Activated CD8-positive, alpha-beta memory T cell treated with anti-CD3 and anti-CD28 coated beads, Interleukin-2, amount 10 ng/mL, durations not matched to agents 7 days and 5 days (primary cell): ENCODE measurements at places on chromosomes 12 and 14.

DNA sequence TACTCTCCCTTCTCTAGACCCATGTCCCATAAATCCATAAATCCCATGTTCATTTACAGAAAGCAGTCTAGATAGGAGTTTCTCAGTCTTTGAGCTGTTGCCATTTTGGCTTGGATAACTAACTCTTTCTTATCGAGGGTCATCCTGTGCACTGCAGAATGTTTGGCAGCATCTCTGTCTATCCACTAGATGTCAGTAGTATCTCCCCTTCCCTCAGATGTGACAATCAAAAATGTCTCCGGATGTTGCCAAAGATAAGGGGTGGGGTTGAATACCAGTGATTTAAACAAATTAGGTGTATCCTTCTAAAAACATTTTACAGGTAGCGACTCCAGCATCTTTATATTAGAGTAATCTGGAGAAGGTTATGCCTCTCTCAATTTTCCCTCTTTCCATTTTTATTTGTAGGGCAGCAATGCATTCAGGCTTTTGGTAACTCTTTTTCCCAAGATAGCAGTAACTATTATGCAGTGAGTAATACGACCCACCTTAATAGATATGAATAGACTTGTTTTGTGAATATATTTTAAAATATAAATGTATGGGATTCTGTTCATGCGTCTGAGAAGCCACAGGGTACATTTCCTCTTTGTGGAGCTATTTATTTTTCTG is 100.7 kb downstream of the LRRK2 start:
- H3K4me3 ChIP-seq, result no peak overlapping the region
- no peaks in the 10 kb centered on the region for H3K27me3 ChIP-seq
- no peaks in the 10 kb centered on the region for H3K4me1 ChIP-seq
- no peak overlapping the region for H3K27ac ChIP-seq

DNA sequence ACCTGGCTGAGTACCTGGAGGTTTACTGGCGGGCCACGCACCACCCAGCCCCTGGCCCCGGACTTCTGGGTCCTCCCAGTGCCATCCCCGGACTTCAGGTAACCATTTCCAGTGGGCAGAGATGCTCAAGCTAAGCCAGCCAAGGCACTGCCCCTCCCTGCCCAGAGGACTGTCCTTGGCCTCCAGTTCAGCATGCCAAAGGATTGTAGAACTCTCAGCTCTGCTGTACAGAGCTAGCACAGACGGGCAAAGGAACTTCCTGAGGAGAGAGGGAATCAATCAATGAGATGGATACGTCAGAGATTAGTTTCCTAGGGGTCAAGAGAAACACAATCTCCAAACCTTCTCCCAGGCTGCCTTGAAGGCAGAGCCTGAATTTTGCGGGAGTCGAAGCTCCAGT is 8.7 kb downstream of the CACNB3 start:
- H3K27me3 ChIP-seq, result peaks cover 3% of the 10 kb centered on the region
- H3K27ac ChIP-seq, result no peak overlapping the region
- H3K4me3 ChIP-seq, result no peak overlapping the region
- DNase-seq, result no peak

GRCh38 chr14:36208690-36209278 is 32.3 kb upstream of the PTCSC3 start:
- H3K4me1 ChIP-seq, result no peaks in the 10 kb centered on the region
- no peak for DNase-seq
- H3K4me3 ChIP-seq, result no peak overlapping the region
- H3K36me3 ChIP-seq, result no peaks in the 10 kb centered on the region
- peaks cover 3% of the 10 kb centered on the region for H3K27me3 ChIP-seq

DNA sequence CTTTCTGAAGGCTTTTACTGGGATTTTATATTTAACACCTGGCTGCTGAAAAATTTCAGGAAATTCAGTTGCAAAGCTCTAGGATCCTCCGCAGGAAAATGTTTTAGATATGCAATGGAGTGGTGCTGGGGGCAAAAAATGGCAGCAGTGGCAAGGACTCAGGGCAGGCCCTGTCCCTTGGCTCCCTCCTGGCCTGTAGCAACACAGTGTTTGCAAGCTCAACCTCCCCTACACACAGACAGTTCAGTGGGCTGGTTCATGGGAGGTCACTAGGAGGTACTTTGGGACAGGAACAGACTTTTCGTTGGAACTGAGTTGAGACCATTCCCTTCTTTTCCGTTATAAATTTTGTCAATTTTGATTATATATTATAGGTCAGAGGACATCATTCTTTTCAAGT is 270.4 kb downstream of the ADAMTS20 start:
- no peaks in the 10 kb centered on the region for H3K36me3 ChIP-seq
- no peak overlapping the region for H3K4me3 ChIP-seq
- H3K27me3 ChIP-seq, result no peaks in the 10 kb centered on the region
- no peak overlapping the region for H3K27ac ChIP-seq
- DNase-seq, result no peak

DNA sequence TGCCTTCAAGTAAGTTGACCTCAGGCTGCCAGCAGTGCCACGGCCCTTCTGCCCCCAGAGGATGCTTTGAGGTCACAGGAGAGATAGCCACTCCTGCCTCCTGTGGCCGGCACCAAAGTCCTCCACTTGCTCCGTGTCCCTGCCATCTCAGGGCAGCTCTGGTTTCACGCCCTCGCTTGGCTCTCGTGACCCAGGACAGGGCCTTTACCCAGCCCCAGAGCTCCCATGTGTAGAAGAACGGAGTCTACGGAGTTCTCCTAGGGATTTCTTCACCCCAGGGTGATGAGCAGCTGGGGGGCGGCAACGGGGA is 178.1 kb downstream of the ADGRD1 start:
- DNase-seq, result no peak
- H3K27ac ChIP-seq, result no peak overlapping the region
- no peaks in the 10 kb centered on the region for H3K36me3 ChIP-seq
- no peaks in the 10 kb centered on the region for H3K27me3 ChIP-seq

DNA sequence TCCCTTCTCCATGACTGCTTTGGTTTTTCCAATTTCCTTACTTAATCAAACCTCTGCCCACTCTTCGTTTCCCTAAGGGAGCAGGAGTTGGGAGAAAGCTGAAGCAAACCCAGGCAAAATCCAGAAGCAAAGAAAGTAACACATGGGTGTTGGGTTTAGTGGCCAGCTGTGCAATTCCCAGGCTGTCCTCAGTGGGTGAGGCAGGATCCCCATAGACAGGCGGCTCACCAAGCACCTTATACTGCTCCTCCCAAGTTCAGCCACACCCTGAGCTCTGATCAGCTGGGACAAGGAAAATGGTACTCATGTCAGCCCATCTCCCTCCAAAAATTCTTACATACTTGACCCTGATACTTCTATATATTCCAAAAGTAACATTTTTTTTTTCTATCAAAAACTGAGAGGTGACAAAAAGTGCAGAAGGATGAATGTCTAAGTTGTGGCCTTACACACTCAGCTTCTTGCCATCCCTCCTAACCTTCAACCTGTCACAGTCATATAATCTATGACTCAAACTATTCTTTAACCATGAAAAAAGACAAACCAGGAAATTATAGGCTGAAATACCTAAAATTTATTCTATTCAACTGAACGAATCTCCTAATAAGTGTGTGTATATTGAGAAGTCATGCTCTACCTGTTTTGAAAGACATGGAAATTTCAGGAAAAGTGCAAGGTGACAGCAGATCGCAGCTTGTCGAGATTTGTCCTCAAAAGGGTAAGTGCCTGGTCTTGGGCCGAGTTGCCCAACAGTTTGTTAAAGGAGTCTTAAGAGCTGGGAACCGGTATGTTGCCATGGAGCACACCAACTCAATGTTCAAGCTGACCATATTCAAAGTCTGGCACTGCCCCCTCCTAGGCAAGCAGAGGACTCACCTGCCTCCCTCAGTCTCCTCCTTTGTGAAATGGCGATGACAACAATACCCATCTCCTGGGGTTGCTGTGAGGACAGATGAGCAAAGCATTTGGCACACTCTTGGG is 17.6 kb upstream of the ZFP36L1 start:
- no peak overlapping the region for H3K27ac ChIP-seq
- no peak overlapping the region for H3K4me3 ChIP-seq
- peaks cover 26% of the 10 kb centered on the region for H3K4me1 ChIP-seq

DNA sequence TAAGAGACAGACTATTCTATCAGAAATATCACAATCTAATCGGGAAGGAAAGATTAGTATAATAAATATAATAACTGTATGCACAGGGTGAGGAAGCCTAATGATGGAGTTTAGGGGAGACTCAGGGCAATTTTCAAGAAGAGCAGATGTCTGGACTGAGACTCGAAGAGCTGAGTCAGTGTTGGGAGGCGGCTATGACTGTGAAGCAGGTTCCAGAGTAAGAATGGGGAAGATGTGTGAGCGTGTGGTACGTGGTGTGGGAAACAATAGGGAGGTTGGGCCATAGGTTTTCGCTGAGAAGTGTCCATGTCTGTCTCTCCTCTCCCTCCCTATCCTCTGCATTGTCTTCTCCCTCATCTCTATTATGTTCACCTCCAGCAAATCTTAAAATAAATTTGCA is 85.6 kb downstream of the LMO3 start:
- H3K4me3 ChIP-seq, result no peak overlapping the region
- H3K27ac ChIP-seq, result no peak overlapping the region
- no peaks in the 10 kb centered on the region for H3K27me3 ChIP-seq
- DNase-seq, result no peak
- no peaks in the 10 kb centered on the region for H3K36me3 ChIP-seq

GRCh38 chr12:28767836-28768348 is 381.2 kb upstream of the FAR2 start:
- H3K27me3 ChIP-seq, result no peaks in the 10 kb centered on the region
- no peak overlapping the region for H3K4me3 ChIP-seq
- DNase-seq, result no peak

- H3K27me3 ChIP-seq, result peaks cover 2% of the 10 kb centered on the region
- no peaks in the 10 kb centered on the region for H3K36me3 ChIP-seq
- no peak overlapping the region for H3K4me3 ChIP-seq
- DNase-seq, result no peak
- H3K27ac ChIP-seq, result no peak overlapping the region
These were observed 48.5 kb downstream of the SAV1 start for GRCh38 chr14:50619569-50620141.

- H3K4me3 ChIP-seq, result no peak overlapping the region
- peaks cover 10% of the 10 kb centered on the region for H3K4me1 ChIP-seq
- no peak for DNase-seq
- peaks cover 16% of the 10 kb centered on the region for H3K36me3 ChIP-seq
- no peak overlapping the region for H3K27ac ChIP-seq
These were observed 22.9 kb downstream of the DYRK2 start for GRCh38 chr12:67671419-67671818.

- no peak for DNase-seq
- no peak overlapping the region for H3K27ac ChIP-seq
- H3K4me1 ChIP-seq, result peaks cover 14% of the 10 kb centered on the region
- H3K4me3 ChIP-seq, result no peak overlapping the region
- no peaks in the 10 kb centered on the region for H3K27me3 ChIP-seq
- peaks cover 1% of the 10 kb centered on the region for H3K36me3 ChIP-seq
These were observed 122.2 kb downstream of the DAAM1 start for GRCh38 chr14:59310633-59311032.

DNA sequence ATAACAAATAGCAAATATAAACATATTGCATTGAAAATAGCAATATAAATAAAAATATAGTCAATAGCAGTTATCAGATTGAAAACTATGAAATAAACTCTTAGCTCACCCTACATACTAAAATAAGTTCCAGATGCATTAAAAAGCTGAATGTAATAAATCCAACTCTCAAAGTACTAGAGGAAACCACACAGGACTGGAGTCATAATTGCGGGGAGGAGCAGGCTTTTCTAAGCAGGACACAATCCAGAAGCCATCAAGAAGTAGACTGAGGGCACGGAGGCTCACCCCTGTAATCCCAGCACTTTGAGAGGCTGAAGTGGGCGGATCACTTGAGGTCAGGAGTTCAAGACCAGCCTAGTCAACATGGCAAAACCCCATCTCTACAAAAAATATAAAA is 22.2 kb downstream of the GSC start:
- no peak overlapping the region for H3K4me3 ChIP-seq
- H3K4me1 ChIP-seq, result no peaks in the 10 kb centered on the region
- no peaks in the 10 kb centered on the region for H3K36me3 ChIP-seq
- peaks cover 4% of the 10 kb centered on the region for H3K27me3 ChIP-seq
- no peak for DNase-seq

- no peaks in the 10 kb centered on the region for H3K4me1 ChIP-seq
- H3K4me3 ChIP-seq, result no peak overlapping the region
- H3K36me3 ChIP-seq, result no peaks in the 10 kb centered on the region
- H3K27me3 ChIP-seq, result no peaks in the 10 kb centered on the region
- no peak overlapping the region for H3K27ac ChIP-seq
These were observed 392.3 kb downstream of the PAWR start for GRCh38 chr12:79298506-79298905.

DNA sequence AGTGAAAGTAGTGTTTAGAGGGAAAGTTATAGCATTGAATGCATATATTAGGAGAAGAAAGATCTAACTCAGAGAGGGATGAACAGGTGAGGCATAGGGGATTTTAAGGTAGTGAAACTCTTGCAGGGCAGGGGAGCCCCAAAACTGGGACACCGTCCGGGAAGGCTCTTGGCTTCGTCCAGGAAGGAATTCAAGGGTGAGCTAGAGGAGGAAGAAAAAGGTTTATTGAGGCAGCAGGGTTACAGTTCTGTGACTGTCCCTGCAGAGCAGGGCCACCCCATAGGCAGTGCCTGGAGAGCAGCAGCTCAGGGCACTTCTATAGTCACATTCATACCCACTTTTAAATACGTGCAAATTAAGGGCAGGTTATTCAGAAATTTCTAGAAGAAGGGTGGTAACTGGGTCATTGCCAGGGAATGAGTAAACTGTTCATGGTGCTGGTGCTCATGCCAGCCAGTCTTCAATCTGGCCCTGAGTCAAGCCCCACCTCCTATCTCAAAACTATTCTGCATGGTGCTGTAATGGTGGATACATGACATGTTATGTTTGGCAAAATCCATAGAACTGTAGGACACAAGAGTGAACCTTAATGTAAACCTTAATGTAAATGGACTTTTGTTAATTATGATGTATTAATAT is 1.2 kb upstream of the OAS1 start:
- H3K27ac ChIP-seq, result peak overlapping the region; percentile 97
- peaks cover 41% of the 10 kb centered on the region for H3K36me3 ChIP-seq
- no peaks in the 10 kb centered on the region for H3K27me3 ChIP-seq

DNA sequence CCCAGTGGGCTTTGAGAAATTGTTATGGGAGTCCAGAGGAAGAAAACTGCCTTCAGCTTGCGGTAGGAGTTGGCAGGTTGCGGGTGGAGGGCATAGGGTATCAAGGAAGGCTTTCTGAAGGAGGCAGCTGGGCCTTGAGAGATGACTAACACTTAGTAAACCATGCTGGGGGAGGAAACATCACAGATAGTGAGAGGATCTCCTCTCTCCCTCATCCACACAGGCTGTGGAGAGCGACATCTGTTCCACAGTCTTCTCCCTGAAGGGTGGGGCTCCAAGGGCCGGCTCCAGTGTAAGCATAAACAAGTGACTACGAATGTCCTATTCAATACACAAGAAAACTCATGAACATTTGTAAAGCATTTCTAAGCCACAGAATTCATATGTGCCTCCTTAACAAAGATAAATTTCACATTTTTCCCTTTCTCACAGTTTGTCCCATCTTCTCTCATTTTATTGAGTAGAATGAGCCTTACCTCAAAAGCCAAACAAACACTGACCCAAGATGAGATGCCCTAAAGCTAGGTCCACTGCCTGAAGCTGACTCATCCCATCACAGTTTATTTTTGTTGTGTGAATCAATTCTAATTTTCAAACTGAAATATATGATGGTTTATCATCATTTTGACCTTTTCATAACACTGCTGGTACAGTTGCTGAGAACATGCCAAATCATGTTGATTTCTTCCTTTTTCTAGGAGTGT is 227.9 kb downstream of the SLC25A21 start:
- H3K36me3 ChIP-seq, result no peaks in the 10 kb centered on the region
- H3K27me3 ChIP-seq, result no peaks in the 10 kb centered on the region
- no peaks in the 10 kb centered on the region for H3K4me1 ChIP-seq
- H3K4me3 ChIP-seq, result no peak overlapping the region
- no peak overlapping the region for H3K27ac ChIP-seq
- no peak for DNase-seq
